Activated gamma-delta T cell treated with anti-CD3 and anti-CD28 coated beads, Interleukin-2, amount 50 U/mL, for 16 hours (primary cell): ENCODE measurements at places on chromosomes 2 and 18.

DNA sequence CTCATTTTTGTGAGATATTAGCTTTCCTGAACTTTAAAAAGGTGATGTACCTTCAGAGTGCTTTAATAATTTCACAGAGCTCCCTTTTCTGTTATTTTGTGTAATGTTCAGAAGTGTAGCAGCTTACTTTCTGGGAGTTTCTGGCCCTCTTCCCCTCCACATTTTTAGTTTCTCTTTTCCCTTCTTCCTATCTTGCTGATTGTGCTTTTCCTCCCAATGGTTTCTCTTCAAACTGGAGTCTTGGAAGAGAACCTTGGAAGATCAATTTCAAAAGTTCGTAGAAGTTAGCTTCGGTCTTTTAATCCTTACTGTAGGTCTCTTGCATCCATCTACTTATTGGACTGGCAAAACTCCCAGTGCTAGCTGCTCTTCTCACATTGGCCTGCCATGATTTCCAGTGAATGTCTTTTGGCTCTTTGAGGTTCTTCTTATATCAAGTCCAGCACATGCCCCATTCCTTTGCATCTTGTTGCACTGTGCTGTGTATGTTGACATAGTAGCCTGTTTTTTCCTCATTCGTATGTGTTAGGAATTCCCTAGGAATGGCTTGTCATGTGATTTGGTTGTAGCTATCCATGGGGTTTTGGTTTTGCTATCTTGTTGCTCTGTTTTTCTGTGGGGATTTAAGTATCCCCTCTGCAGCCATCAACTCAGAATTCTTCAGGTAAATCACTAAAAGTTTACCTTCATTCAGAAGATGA, 7.8 kb downstream of the CCNT2 start:
- no peak for DNase-seq

- DNase-seq: no peak
Observed at GRCh38 chr2:144886862-144887261, 366.9 kb upstream of the ZEB2 start.

DNA sequence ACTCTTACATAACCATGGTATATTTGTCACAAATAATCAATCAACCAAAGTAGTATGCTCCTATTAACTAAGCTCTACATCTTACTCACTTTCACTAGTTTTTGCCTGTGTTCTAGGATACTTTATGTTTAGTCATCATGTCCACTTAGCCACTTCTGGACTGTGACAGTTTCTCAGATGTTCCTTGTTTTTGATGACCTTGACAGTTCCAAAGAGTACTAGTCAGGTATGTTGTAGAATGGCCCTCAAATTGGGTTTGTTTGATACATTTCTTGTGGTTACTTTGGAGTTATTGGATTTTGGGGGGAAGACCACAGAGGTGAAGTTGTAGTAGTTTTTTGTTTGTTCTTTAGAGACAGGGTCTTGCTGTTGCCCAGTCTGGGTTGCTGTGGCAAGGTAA, 35.5 kb downstream of the BUB1 start:
- DNase-seq: no peak

GRCh38 chr2:203498161-203498560, 36.9 kb downstream of the RAPH1 start:
- no peak for DNase-seq

DNA sequence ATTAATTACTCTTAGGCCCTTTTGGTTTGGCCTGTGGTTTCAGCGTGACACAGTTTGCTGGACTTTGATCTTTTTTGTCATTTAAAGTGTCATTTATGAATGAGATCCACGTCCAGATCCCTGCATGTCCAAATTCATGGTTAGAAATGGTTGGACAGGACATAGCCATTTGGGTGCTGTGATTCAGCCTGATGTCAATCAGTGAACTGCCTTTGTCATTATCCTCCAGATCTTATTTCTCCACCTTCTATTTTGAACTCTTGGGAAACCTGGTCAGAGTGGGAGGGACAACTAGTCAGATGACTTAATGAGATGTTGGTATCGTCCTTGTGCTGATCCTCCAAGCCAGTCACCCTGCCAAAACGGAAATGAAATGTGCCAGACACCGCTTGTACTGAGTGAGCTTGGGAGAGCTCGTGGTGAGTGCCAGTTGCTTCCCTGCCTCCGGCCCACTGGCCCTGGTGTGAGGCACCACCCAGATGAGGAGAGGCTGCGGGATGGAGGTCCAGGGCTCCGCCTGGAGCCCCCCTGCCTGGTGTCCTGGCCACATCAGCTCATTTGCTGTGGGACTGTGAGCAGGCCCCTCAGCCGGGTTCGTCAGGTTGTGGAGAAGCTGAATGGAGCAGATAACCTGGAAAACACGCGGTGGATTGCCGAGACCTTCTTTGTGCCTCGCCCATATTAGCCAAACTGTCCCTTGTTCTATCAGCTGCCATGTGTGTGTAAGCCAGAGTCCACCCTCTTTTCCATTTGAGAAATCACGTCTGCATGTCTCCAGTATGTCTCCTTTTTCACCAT, 70.1 kb downstream of the DGKD start:
- no peak for DNase-seq

DNA sequence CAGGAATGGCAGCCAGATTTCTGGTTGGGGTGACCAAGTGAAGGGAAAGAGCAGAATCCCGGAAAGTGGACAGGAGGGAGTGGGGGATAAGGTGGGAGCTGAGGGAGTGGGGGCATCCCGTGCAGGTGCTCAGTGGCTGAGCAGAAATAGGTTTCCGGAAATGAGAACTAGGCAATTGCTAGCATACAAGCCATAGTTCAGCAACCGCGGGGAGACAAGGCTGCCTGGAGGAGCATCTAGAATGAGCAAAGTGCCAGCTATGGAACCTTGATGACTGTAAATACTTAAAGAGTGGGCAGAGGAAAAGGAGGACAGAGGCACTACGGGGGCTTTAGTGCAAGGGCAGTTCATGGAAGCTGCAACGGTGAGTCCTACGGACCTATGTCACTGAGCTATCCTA, 220.2 kb downstream of the BCL11A start:
- no peak for DNase-seq

DNA sequence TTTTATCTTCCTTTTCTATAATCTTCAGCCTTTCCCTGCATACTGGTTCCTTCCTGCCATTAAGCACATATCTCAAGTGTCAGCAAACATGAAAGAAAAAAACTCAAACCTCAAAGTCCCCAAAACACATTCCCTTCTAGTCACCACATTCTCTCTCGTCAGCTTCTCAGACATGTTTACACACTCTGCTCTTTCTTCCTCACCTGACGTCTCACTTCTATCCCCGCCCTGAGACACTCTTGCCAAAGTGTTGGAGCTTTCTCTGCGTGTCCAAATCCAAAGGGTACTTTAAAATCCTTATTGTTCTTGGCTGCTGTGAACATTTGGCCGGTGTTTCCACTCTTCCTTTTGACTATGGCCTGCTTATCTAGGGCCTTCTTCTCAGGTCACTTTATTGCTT, 47.9 kb downstream of the SOX11 start:
- DNase-seq: no peak

GRCh38 chr2:173664513-173664910, 300.7 kb downstream of the SP3 start:
- DNase-seq: no peak

DNA sequence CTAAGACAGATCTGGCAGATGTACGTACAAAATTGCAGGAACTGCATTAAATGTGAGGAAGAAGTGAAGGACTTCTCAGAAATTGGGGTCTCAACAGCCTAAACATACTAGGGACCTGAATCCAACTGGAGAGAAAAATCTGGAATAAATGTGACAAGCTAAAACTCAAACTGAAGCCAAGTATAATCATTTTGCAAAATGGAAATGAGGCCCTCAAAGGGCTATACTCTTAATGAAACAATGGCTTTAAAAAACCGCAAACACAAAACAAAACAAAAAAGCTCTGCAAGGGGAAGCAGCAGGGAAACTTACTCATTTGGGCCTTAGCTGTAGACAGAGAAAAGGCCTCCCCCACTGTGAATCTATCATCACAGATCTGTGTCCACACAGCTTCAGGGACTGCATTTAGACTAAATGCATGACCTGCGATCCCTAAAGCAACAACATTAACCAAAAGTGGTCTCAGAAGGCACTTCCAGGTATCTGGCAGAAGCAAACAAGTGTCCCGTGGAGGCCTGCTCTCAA, 63.2 kb downstream of the CCBE1 start:
- DNase-seq: no peak

- DNase-seq: no peak
Observed at GRCh38 chr2:143347271-143347695, 218.1 kb downstream of the ARHGAP15 start.

DNA sequence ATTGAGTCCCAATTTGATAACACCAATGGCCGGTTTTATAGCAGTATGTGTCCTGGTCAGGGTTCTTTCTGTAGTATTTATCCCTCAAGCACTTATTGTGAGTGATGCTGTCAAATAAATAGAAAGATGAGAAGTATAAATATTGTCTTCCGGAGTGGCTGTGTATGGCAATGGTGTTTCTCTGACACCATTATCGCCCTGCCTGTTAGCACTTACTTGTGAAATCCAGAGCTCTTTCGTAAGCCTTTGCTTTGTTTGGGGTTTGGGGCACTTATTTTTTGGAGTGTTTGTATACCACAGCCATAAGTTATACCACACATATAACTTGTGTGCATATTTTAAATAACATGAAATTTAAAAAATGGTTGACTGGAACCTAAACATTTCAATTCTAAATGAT, 29.3 kb downstream of the CD8B2 start:
- no peak for DNase-seq

- no peak for DNase-seq
Observed at GRCh38 chr2:174788291-174788929, 24.1 kb upstream of the CHRNA1 start.

GRCh38 chr18:70411307-70411706, 122.5 kb downstream of the SOCS6 start:
- DNase-seq: no peak

GRCh38 chr2:65666156-65666725, 233.8 kb upstream of the SPRED2 start:
- DNase-seq: no peak

DNA sequence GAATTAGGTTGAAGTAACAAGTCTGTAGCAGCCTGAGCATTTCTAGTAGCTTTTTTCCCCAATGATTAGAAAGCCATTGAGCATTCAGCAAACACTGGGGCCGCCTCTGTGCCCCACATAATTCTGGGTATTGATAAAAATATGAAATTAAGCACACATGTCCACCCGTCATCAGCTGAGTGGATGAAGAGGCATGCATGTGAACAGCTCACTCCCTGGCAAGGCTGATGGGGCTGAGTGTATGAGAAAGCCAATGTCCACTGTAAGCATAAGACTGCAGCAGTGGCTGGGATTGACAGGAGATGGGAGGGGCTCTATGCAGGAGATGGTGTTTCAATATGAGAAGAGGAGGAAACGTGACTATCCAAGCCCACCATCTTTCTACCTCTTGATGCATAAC, 124.4 kb upstream of the KLHL29 start:
- no peak for DNase-seq

DNA sequence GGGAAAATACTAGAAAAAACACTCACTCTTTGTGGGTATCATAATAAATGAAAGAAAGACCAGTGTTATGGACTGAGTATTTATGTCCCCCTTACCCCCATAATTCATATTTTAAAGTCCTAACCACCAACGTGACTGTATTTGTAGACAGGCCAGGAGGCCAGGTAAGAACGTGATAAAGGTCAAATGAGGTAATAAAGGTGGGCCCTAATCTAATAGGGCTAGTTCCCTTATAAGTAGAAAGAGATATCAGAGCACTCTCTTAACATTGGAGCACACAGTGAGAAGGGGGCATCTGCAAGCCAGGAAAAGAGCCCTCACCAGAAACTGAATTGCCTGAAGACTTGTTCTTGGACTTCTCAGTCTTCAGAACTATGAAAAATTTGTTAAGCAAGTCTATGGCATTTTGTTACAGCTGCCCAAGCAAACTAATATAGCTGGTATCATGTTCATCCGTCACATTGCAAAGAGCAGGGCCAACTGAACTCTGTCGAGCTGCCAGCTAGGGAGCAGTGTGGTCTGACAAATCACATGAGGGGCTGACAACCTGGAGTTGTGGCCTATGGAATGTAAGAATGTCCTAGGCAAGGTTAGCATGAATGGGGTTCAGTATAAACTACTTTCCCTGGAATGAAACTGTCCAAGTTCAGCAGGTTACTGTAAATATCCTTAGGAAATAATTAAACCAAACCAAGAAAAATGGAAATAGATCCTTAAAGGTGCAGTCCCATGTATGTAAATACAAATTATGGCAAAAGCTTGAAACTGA, 280.9 kb downstream of the ZNF385B start:
- DNase-seq: no peak
